Activated CD4-positive, alpha-beta T cell treated with anti-CD3 and anti-CD28 coated beads, Interleukin-2, Interleukin-4, amounts not matched to agents 100 ng/mL and 50 ng/mL, durations not matched to agents 16 hours and 8 hours (primary cell): ENCODE measurements at places on chromosomes 5 and 9.

GRCh38 chr5:139658928-139659667, 10.9 kb downstream of the CXXC5 start:
- no peak for DNase-seq

GRCh38 chr9:93896093-93896492, 59.1 kb downstream of the BARX1 start:
- DNase-seq: no peak

- DNase-seq: no peak
Observed at GRCh38 chr5:156051972-156052371, 275.0 kb upstream of the SGCD start.

- DNase-seq: no peak
Observed at GRCh38 chr5:107517185-107518033, 153.3 kb downstream of the EFNA5 start.

DNA sequence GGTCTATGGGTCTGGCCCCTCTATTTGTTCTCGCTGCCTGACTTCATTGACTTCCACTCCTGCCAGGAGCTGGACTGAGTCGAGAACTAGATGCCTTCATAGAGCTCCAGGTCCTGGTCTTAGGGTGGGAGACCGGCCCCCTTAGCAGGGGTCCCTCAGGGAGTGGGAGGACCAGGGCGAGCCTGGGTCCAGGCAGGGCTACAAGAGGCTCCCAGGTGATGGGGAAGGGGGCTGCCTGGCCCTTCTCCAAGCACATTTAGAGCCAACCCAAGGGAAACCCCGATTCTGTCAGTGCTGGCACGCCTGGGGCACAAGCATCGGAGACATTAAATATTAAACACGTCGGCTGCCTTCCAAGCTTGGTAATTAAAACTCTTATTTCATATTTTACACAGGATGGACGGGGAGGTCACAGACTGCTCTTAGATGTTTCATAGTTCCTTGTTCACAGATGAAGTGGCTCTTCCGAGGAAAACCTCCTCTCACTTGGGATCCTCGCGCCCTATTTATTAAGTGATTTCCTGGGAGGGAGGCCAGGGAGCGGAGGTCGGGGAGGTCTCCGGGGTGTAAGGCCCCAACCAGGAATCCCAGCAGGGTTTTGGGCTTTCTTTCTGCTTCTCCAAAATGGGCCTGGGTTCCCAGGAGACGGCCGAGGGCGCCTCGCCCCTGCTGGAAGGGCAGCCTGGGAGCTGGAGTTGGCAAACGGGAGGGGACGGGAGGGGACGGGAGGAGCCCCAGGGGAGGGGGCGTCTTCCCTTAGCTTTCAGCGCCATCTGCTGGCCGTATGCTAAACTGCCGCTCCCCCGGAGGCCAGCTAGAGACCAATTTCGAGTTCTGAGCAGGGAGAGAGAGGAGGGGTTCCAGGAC, 23.4 kb upstream of the ZBTB43 start:
- DNase-seq: peak; percentile 82

DNA sequence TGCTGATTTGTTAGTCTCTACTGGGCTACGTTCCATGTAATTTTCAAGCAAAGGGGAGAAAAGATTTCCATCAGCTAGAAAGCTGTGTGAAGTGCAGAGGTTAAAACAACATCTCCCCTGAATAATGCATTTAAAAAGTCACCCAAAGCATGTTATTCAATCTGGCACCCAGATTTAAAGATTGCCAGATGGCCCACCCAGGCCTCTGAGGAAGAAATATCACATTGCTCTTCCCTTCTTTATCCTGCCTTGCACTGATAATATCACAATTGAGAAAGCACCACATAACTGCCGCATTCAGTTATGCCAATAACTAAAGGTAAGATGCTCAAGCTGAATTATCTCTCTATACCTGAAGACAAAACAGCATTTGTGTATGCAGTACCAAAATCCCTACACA, 119.4 kb upstream of the PUM3 start:
- no peak for DNase-seq

DNA sequence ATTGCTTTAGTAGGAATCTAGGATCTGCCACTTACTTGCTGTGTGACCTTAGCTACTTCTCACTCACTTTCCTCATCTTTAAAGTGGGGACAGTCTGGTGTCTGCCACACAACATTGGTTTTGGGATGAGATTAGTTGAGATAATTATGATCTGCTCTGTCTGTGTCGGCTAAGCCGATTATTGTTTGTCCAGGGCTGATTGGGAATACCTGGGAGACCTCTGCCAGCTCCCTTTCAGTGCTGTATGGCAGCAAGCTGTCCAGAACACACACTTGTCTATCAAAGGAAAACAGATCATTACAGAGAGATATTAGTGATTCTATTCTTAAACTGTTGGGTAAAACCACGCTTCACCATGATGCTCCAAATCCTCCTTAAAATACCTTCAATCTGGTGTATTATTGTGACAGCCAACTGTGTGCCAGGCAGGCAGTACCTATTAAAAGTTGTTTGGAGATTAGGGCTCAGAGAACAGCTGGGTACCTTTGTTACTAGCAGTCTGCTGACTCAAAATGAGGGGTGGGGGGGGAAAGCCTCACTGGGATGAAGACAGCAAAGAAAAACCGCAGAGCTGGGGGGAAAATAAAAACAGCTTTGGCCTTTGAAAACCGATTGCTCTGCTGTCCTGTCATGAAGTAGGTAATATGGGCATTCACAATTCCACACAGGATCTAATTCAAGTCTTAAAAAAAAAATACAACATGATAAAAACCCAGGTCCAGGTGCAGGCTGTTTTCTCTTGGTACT, 458.4 kb upstream of the C9orf72 start:
- no peak for DNase-seq

DNA sequence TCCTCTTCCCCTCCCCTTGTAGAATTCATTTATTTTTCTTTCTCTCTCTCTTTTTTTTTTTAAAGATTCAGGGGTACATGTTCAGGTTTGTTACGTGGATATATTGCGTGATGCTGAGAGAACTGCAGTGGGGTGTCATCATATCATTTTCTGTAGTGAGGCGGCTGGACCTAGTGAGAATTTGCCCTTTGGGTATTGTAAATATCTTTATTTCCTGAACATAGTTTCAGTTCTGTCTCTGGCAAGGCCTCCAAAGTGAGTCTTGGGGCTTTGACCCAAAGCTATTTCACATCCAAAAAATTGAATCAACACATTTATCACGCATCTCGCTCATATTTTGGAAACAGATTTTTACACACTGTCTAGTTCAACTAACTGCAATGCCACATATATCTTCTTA, 25.4 kb upstream of the MYOT start:
- DNase-seq: no peak

DNA sequence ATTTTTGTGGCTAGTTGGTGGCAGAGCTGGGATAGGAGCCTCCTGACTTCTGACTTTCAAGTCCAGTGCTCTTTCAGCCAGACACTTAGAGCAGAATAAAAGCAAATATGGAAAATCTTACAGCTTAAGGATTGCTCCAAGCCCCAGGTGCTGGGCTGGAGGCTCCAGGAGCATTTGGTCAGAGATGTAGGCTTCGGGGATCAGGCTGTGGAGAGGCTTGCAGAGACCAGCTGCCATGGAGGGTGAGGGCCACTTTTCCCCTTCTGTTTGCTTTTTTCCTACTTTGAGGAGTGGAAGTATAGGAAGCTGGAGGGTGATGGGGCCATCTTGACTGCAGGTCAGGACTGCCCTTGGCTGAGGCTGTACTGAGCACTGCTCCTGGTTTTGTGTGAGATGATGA, 58.9 kb downstream of the RGS3 start:
- DNase-seq: no peak

GRCh38 chr5:72951671-72952468, 4.0 kb upstream of the FCHO2 start:
- DNase-seq: no peak

DNA sequence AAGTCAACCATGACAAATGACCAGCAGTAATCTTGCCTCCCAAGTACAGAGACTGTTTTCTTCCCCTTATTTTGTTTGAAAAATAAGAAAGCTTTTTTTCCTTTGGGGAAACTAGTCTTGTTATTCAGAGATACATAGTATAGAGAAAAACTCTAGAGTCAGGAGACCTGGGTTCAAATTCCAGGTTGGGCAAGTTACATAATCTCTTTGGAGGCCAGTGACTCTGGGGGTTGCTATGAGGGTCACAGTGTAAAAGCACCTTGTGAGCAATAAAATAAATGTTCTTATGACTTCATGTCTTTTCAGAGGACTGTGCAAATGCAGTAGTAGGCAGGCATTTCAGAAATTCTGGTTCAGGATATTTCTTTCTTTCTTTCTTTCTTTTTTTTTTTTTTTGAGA, 71.5 kb downstream of the GDNF start:
- DNase-seq: no peak

DNA sequence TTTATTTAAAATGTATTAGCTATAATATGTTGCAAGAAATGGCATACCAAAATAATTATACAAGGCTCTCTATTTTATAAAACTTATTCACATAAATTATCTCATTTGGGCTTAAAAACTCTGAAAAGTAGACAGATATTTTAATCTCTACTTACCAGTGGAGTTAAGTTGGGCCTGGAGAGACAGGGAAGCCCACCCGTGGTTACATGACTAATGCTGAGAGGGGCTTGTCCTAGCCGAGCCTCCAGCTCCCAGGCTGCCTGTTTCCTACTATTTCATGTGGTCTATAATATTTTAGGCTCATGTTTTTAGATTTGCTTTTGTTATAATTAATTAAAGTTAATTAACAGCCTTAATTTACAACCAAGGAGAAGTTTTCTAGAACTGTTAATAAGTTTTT, 20.9 kb upstream of the ASPN start:
- DNase-seq: no peak
